GM18507 (cell line): ENCODE measurements at places on chromosomes 16 and 17.

DNA sequence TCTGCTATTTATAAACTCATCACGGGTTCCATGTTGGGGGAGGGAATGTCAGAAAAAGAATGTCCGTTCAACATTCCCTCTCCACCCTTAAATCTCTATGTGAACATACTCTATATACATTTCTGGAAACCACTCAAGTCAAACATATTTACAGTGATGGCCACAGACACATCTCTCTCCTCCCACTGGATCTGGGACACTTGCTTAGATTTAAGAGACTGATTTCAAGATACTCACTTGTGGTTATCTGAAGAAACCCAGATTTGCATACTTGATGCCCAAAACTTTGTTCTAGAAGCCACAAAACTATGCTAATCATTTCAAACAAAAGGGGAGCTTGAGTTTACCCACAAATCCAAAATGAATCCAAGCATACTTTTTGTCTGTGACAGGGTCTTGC is 182.9 kb upstream of the SOX9 start:
- no peak for DNase-seq

DNA sequence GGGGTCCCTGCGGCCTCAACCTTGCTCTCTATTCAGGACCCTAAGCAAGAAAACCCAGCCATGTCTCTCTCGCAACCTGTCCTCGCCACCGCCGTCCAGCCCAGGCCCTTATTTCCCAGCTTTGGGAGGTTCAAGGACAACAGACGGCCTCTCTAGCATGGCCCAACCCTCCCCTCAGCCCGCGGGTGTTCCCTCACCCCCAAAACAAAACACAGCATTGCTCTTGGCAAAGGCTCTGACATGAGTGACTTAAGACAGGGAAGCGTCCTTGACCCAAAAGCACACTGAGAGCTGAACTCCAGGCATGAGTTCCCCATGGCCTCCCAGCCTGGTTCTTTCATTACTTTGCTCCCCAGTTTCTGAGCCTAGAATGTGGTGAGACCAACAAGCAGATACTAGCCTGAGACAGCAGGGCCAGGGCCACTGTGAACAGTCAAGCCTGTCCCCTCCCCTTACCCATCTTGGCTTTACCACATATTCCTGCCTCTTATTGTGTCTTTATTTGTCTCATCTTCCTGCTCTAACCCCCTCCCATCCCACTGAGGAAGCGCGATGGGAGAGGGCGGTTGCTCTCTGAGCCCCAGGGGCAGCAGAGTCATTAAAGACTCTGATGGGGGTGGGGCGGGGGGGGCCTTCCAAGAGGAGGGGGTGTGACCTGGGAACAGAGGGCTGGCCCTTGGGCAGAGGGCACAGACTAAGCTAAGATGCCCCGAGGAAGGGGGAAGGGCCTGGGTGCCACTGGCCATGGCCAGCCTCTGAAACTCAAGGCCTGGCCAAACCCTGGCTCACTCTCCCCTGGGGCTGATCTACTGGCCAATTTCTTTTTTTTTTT is 11.8 kb downstream of the SREBF1 start:
- no peak for DNase-seq

- no peak for DNase-seq
Observed at GRCh38 chr17:72535346-72535745, 414.5 kb downstream of the SOX9 start.

DNA sequence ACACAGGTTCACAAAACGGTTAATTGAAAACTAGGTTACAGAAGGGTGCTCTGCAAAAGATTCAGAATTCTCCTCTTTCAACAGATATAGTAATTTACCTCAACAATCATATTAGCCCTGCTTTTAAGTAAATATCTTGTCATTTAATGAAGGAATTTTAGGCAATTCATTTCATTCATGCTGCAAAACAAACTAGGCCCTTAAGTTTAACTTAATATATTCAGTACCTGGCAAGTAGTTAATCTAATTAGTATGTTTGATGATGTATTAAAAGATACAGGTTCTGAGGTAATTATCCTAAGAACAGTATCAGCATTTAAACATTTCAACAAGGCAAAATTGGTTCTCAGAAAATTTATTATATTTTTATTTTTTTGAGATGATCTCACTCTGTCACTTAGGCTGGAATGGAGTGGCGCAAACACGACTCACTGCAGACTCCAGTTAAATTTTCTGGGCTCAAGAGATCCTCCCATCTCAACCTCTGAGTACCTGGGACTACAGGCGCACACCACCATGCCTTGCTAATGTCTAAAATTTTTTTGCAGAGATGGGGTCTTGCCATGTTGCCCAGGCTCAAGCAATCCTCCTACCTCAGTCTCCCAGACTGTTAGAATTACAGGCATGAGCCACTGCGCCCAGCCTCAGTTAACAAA is 44.9 kb downstream of the SMURF2 start:
- no peak for DNase-seq

GRCh38 chr16:79994418-79994817 is 393.9 kb upstream of the MAF start:
- no peak for DNase-seq
